Activated CD8-positive, alpha-beta memory T cell treated with anti-CD3 and anti-CD28 coated beads for 48 hours (primary cell): ENCODE measurements at places on chromosomes 3 and 15.

GRCh38 chr3:188036375-188037194 is 117.4 kb upstream of the LPP start:
- no peak for DNase-seq

DNA sequence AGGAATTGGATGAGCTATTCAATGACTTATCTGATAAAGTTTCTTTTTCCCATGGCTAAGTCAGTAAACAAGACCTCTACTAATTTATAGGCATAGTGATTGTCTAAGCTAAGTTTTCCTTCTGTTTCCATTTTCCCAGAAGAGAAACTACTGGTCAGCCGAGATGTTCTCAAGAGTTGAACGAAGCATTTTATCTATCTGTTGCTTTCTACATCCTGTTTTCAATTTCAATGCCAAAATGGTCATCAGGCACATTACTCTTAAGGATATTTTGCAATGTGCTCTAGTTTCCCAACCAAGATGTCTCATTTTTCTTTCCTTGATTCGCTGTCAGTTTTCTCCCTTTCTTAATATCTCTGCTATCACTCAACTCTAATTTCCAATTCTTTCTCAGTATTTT is 228.7 kb downstream of the MBNL1 start:
- DNase-seq: no peak

GRCh38 chr15:62453375-62453774 is 288.3 kb upstream of the C2CD4B start:
- no peak for DNase-seq

DNA sequence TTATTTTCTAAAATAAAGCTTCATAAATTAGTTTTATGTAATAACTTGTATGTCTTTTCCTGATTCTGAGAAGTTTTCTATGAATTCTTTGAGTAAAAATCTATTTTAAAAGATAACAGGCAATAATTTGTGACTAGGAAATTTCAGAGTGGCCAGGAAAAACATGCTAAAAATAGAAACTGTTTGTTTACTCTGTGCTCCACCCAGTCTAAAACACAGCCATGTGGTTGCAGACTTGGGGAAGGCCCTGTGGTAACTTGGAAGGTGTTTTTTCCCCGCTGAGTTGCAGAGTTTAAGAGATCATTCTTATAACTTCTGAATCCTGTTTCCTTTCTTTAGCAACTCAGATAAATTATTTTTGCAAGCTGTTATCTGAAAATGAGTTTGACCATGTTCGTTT is 21.9 kb downstream of the PLCL2 start:
- DNase-seq: no peak

- DNase-seq: no peak
These were observed 46.5 kb upstream of the LIMD1 start for GRCh38 chr3:45547764-45548680.

DNA sequence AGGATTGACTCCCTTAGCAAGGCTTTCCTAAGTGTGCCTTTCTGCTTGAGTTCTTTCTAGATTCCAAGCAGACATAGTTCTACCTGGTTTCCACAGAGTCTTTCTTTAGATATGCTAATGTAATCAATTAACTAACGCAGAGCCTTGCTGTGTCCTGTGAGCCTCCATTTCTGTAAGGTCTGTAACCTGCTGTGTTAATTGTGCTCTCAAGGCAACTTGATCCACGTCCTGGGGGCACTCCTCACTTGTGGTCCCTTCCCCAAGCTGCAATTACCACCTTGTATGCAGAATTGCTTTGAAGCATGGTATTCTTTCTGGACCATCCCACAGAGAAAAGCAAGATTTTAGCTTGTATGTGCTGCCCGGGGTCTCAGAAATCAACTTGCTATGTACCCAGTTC is 29.5 kb upstream of the THSD4 start:
- no peak for DNase-seq

DNA sequence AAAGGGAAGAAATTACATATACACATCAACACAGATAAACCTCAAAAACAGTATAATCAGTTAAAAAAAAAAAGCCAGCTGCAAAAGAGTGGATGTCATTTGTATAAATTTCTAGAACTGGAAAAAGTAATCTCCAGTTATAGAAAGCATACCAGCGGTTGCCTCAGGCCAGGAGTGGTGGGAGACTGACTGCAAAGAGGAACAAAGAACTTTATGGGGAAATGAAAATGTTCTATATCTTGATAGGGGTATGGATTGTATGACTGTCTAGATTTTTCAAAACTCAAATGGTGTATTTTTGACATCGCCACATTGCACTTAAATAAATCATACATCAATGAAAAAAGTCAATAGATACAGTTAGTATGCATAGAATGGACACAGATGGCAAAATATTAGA is 241.6 kb downstream of the SCAPER start:
- no peak for DNase-seq

- DNase-seq: no peak
These were observed 110.3 kb upstream of the KLF13 start for GRCh38 chr15:31216215-31216911.

DNA sequence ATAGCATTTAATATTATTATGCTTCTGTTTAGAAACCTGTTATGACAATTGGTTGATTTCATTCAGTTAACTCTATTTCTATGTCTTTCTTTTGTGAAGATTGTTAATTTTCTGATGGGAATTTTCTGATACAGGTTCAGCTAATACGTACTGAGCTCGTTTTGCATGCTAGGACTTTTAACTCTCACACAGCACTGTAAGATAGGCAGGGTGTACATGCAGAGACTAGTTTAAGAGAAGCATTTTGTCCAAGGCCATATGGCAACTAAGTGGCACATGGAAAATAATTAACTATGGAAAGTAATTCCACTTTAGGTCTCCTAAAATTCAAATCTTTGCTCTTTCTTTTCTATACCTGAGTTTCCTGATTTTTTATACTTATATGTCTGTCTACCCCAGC is 81.9 kb downstream of the IL1RAP start:
- DNase-seq: no peak

DNA sequence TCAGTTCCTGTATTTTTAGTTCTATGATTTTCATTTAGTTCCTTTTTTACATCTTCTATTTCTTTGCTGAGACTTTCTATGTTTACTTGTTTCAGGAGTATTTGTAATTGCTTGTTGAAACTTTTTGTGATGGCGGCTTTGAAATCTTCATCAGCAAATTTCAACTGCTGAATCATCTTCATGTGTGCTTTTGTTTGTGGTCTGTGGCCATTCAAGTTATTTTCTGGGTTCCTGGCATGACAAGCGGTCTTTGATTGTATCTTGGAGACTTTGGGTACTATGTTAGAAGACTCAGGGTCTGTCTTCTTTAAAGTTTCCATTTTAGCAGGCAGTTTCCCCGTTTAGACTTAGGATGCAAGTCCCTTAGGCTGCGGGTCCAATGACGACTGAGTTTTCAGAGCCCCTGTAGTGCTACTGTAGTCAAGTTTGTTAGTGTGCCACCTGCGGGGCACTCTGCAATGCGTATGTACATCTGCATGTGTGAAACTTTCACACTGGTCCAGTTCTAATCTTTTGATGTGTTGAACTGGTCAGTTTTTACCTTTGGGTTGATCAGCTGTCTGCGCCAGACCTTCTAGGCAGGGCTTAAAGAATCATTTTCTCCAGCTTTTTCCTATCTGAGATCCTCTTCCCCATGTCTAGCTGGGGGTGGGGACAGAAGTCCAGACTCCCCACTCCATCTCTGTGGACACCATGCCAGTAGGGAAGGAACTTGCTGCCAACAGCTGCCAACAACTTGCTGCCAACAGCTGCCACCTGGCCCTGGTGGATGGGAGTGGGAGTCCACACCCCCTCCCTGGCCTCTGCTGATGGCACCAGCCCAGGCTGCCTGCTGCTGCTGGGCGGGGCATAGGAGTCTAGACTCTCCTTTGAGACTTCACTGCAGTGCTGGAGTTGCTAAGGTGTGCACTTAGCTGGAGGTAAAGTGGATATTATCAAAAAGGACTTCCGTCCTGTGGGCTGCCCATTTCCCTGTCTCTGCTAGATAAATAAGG is 190.9 kb downstream of the TJP1 start:
- DNase-seq: no peak

DNA sequence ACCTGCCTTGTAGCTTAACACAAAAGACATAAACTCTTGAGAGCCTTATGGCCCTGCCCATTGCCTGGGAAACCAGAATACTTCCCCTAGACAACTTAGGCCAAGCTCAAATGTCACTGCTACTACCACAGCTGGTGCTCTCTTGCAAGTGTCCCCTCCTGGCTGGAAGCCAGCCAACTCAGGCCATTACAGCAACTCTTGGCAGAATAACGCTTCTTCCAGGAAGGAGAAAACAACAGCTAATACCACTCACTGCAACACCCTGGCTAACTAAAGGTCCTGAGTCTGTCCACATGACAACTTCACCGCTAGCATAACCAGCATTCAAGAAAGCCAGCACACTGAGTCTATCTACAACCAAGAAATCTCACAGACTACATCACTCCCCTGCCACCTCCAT is 5.1 kb upstream of the B4GALT4 start:
- no peak for DNase-seq

GRCh38 chr3:127760791-127761440 is 61.4 kb downstream of the MGLL start:
- DNase-seq: no peak

- no peak for DNase-seq
These were observed 67.1 kb downstream of the AAGAB start for GRCh38 chr15:67187351-67187854.

GRCh38 chr3:169573148-169573547 is 90.4 kb downstream of the MECOM start:
- no peak for DNase-seq

GRCh38 chr15:77496715-77497109 is 76.0 kb downstream of the HMG20A start:
- DNase-seq: peak; percentile 44
